ENCODE measurements at places on chromosomes 3 and 15. TPM values are rescaled to one million over a fixed set of nuclear protein-coding genes. Genes with fewer than 3 reads are reported as not detected.

RASSF1 gene
- total RNA-seq = 38.7 TPM

EFHB gene
- total RNA-seq = not detected

TEX55 gene
- total RNA-seq = not detected

ZCWPW2 gene
- total RNA-seq = 0.74 TPM

VIPR1 gene
- under 0.01 TPM for total RNA-seq

TBC1D21 gene
- total RNA-seq = not detected

TP63 gene
- not detected for total RNA-seq

PPARG gene
- total RNA-seq = 41.9 TPM

SLC2A2 gene
- total RNA-seq = not detected

FAM240A gene
- total RNA-seq = not detected

PGBD4 gene
- 0.67 TPM for total RNA-seq

SLC9C1 gene
- not detected for total RNA-seq

GOLGA8J gene
- total RNA-seq = not detected

ITIH1 gene
- total RNA-seq = not detected

UROC1 gene
- not detected for total RNA-seq

UPK1B gene
- not detected for total RNA-seq

SEMA7A gene
- 24.7 TPM for total RNA-seq

CTXN2 gene
- not detected for total RNA-seq

LCTL gene
- total RNA-seq = 0.74 TPM

MAGI1 gene
- total RNA-seq = 6.4 TPM

ALDH1A3 gene
- total RNA-seq = 16.0 TPM

NR1I2 gene
- under 0.01 TPM for total RNA-seq

NUSAP1 gene
- 106 TPM for total RNA-seq

CLEC3B gene
- total RNA-seq = 23.4 TPM

CYP11A1 gene
- 0.84 TPM for total RNA-seq

PLIN1 gene
- total RNA-seq = 0.15 TPM

STAC gene
- total RNA-seq = 4.3 TPM

SPRED1 gene
- 14.0 TPM for total RNA-seq

TMEM108 gene
- 0.89 TPM for total RNA-seq

DZIP1L gene
- total RNA-seq = 13.6 TPM

FAM131A gene
- total RNA-seq = 21.6 TPM

RFTN1 gene
- 19.3 TPM for total RNA-seq

RBPMS2 gene
- total RNA-seq = 0.59 TPM

ISLR gene
- total RNA-seq = 16.1 TPM

CLDN18 gene
- not detected for total RNA-seq

AADAC gene
- total RNA-seq = not detected

GATM gene
- total RNA-seq = 0.15 TPM

MNS1 gene
- 3.4 TPM for total RNA-seq

TJP1 gene
- 58.0 TPM for total RNA-seq

ZNF660 gene
- total RNA-seq = 1.5 TPM

FBLN2 gene
- 15.9 TPM for total RNA-seq

SPATA12 gene
- total RNA-seq = under 0.01 TPM

Measured in bronchus fibroblast of lung (primary cell).